NCI-H187 (cell line): ENCODE measurements at places on chromosomes 2 and 18.
A peak's percentile ranks its signal among the peaks of the same experiment; 100 is the strongest.

DNA sequence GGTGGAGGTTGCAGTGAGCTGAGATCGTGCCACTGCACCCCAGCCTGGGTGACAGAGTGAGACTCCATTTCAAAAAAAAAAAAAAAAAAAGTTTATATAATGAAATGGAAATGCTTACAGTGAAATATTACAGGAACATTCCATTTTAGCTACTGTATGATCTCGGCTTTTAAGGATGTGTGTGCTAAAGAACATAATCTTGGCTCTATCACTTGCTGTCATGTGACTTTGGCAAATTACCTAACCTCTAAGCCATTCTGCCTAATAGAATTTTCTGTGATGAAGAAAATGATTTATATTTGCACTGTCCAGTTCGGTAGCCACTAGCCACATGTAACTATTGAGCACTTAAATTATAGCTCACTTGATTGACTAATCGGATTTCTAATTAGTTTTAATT is 36.3 kb downstream of the SMAD4 start:
- DNase-seq, result no peak

- no peak for DNase-seq
Measured at GRCh38 chr2:96730212-96730611, 9.7 kb downstream of the LMAN2L start.

DNA sequence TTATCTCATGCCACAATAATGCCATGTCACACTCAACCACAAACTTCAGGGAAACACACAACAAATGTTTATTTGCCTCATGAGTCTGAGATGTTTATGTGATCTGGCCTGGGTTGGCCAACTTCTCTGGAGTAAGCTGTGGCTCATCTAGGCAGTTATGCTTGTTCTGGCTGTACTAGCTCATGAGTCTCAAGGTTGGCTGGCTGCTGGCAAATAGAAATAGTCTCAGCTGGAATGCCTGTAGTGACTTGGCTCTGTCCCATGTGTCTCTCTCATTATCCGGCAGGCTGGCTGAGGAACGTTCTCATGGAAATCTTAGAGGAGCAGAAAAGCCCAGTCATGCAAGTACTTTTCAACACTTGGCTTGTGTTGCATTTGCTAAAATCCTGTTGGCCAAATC is 234.9 kb upstream of the CDH2 start:
- DNase-seq, result no peak

- no peak for DNase-seq
Measured at GRCh38 chr2:201661366-201661765, 18.1 kb upstream of the TMEM237 start.

- DNase-seq, result no peak
Measured at GRCh38 chr2:71558300-71559051, 105.1 kb downstream of the DYSF start.

DNA sequence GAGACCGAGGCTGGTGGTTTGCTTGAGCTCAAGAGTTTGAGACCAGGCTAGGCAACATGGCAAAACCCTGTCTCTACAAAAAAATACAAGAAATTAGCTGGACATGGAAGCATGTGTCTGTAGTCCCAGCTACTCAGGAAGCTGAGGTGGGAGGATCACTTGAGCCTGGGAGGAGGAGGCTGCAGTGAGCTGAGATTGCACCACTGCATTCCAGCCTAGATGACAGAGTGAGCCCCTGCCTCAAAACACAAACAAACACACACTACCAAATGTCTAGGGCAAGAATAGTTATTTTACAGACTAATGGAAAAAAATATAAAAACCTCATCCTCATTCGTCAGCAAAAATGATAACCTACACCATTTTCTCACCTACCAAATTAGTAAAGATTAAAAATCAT is 15.3 kb downstream of the BUB1 start:
- no peak for DNase-seq

DNA sequence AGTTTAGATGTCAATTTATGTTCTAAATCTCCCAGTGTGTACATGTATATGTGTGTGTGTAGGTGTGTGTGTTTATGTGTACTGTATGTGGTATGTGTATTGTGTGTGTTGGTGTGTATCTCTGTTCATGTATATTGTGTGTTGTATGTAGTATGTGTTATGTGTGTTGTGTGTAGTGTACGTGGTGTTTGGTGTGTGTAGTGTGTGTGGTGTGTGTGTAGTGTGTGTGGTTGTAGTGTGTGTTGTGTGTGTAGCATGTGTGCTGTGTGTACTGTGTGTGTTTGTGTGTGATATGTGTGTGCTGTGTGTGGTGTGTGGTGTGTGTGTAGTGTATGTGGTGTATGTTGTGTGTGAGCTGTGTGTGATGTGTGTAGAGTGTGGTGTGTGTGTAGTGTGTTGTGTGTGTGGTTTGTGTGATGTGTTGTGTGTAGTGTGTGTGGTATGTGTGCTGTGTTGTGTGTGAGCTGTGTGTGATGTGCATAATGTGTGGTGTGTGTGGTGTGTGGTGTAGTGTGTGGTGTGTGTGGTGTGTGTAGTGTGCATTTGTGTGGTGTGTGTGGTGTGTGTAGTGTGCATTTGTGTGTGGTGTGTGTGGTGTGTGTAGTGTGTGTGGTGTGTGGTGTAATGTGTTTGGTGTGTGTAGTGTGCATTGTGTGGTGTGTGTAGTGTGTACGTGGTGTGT is 5.2 kb upstream of the RTP5 start:
- DNase-seq, result no peak

- DNase-seq, result peak; percentile 29
Measured at GRCh38 chr2:237533668-237534161, 32.7 kb upstream of the PRLH start.

GRCh38 chr2:134835471-134835870 is 2.9 kb upstream of the ACMSD start:
- DNase-seq, result no peak

DNA sequence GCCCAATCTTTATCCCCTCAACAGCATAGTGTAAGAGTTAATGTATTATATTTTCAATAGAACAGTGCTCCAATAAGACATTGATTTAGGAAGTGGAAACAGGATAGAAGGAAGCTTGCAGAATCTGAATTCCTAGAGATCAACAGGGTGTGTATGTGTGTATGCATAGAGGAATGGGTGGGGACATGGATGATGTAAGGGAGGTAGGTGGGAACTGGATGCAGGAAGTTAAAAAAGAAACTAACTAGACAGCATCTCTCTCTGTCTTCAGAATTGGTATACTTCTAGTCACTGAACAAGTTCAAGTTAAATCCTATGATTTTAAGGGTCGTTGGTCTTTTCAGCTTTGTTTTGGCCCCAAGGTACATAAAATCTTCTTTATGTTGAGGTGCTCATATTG is 196.6 kb downstream of the PMAIP1 start:
- no peak for DNase-seq

GRCh38 chr2:235636546-235636945 is 142.7 kb downstream of the AGAP1 start:
- DNase-seq, result no peak

DNA sequence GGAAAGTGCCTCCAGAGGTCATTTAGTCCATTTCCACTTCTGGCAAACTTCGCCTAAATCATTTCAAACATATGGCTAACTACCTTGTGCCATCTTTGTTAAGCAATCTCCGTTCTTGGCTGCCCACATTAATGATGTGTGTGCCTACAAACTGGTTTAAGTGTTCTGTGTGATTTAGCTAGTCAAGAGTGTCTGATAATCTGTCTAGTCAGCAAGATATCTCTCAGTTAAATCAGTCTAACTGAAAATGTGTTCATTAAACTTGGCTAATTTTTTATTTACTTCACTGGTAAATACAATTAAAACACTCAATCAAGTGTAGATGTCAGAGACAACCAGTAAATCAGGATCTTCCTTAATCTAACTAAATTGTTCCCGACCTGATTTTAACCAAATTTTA is 352.4 kb downstream of the ERBB4 start:
- DNase-seq, result no peak

DNA sequence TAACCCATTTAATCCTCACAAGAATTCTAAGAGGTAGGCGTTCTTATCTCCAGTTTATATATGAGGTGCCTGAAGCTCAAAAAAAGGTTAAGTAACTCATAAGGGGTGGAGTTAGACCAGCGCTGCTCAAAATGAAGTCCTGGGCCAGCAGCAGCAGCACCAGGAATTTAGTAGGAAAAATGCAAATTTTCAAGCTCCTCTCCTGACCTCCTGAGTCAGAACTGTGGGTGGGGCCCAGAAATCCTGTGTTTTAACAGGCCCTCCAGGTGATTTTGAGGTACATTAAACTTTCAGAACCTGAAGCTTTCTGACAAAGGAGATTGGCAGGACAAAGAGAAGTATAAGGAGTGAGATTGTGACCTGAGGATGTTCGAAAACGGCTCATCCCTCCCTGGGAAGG is 66.0 kb upstream of the CCDC85A start:
- DNase-seq, result no peak

GRCh38 chr2:99698896-99699295 is 209.1 kb upstream of the REV1 start:
- DNase-seq, result no peak

DNA sequence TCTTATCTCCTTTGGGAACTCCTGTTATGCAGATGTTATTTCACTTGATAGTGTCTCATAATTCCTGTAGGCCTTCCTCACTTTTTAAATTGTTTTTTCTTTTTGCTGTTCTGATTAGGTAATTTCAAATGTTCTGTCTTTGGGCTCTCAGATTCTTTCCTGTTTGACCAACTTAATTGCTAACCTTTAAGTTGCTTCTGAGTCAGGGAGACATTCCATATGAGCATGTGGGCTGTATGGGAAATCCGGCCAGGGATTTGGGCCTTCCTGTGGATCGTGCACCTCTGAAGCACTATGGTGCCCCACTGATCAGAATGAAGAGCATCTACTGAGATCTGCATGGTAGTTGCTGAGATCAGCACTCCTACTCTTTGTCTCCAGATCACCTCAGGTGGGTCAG is 44.7 kb upstream of the REEP1 start:
- no peak for DNase-seq

GRCh38 chr2:150081775-150082481 is 405.5 kb downstream of the RND3 start:
- DNase-seq, result no peak

DNA sequence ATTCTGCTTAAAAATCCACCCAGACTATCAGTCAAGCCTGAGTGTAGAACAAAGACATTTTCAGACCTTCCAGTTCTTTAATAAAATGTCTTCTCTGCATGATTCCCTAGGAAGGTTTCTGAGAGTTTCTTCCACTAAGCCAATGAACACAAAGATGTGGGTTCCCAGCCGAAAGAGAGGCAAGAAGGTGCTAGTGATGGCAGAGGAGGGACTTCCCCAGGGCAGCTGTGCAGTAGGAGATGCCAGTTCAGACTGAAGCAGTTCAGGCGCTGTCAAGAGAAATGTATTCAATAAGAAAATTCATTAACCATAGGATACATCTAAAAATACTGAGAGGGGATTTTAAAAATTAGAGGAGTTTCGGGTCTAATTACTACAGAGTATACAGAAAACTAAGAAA is 83.3 kb downstream of the RND3 start:
- DNase-seq, result no peak

DNA sequence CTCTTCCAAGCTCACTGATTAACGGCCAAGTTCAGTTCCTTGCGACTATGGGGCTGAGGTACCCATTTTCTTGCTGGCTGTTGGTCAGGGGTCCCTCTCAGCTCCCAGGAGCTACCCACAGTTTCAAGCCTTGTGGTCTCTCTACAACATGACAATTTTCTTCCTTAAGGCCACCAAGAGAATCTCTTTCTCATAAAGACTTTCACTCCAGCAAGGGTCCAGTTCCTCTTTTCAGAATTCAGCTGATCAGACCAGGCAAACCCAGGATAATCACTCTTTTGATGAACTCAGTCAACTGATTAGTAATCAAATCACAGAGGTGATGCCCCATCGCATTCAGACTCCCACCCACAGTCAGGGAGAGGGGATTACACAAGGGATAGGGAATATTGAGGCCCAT is 129.7 kb downstream of the IRS1 start:
- DNase-seq, result no peak

GRCh38 chr18:63071701-63072141 is 247.8 kb downstream of the BCL2 start:
- no peak for DNase-seq

GRCh38 chr2:58427572-58428095 is 186.5 kb upstream of the FANCL start:
- no peak for DNase-seq

DNA sequence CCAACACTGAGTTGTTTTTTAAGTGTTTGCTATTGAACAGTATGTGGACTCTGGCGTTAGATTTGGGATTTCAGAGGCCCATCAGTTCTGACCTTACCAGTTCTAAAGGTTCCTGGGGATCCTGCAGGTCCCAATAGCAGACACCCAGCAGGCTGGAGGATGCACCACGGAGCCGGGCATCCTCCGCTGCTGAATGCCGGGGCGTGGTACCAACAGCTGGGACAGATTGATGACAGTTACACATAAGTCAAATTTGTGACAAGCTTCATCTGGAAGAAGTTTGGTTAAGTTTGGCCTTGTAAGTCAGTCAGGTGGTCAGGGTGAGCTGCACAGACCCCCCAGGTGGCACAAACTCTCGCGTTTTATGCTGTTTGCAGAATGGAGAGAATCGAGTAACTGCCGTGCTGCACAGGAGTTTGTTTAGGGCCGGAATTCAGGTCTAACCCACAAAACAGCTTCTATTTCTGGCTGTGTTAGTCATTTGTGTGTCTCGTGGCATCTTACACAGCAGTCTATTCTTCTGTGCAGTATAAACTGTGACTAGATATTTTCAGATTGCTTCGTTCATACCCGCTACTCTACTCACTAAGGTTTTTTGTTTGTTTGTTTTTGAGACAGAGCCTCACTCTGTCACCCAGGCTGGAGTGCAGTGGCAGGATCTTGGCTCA is 19.2 kb downstream of the CTDP1 start:
- DNase-seq, result no peak

DNA sequence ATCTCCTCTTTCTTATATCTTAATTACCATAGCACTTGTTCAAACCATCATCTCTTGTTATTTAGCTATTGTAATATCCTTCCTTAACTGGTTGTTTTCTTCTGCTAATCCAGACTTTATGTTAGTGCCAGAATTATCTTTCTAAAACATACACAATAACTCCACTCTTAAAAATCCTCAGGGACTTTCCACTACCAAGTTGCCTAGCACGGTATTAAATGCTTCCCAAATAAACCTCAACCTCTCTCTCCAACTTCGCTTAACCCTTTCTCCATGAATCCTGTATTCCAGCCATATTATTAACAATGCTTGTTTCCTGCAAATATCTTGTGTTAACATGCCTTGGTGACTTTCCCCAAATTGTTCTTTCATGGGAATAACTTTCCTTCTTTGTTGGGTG is 84.5 kb downstream of the FAM228A start:
- DNase-seq, result no peak

- DNase-seq, result no peak
Measured at GRCh38 chr2:217870528-217871011, 132.2 kb downstream of the TNS1 start.

GRCh38 chr2:203908066-203908796 is 28.3 kb upstream of the ICOS start:
- no peak for DNase-seq

DNA sequence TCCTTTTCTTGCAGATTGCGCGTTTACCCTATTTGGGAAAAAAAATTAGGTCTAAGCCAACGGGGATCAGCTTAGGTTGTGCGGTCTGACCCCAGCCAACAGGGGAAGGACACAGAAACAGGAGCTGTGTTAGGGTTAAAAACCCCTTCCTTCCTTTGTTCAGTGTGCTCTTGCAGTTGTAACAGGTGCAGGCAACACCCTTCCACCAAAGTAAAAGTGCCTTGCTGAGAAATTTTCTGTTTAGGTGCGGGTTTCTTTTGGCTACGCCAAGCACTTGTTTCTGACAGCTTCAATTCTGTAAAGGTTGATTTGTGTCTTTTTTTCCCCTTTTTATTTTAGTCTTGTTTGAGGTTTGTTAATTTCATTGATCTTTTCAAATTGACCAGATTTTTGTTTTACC is 92.5 kb downstream of the PTPN4 start:
- no peak for DNase-seq
